ENCODE measurements at places on chromosomes 7 and 10.

- no peaks in the 10 kb centered on the region for H3K27me3 ChIP-seq
- no peak overlapping the region for H3K27ac ChIP-seq
- H3K4me3 ChIP-seq = no peak overlapping the region
- no peak for DNase-seq
- H3K36me3 ChIP-seq = no peaks in the 10 kb centered on the region
These were observed 137.3 kb downstream of the SDK1 start for GRCh38 chr7:3438352-3438751.

DNA sequence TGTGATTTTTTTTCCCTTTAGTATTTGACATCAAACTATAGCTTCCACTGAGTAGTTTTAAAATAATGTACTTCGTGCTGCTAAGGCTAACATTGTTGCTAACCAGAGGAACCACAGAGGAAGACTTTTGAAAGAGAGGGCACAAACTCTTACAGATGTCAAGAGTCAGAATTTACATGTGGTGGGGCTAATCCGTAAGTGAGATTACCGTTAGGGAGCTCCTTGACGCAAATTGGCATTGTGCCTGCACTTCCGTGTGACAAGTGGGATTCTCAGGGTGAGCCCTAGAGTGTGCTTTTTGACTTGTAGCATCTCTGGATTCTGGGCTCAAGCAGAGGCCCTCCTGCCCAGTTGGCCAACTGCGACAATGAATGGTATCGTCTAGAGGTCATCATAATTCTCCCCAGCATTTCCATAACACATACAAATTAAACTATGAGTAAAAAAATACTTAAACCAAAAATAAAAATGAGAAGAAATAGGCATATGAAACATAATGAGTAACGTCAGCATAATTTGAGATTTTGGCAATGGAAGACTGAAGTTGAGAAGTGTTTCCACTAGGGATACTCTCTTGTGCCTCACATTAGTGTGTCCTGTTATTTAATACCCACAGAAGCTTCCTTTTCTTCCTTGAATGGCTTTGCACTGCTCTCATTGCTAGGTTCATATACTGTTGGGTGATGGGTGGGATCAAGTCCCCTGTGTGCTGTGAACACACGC is 164.0 kb downstream of the SDK1 start:
- no peak for DNase-seq
- H3K27ac ChIP-seq = no peak overlapping the region
- no peaks in the 10 kb centered on the region for H3K4me1 ChIP-seq
- H3K4me3 ChIP-seq = no peak overlapping the region

GRCh38 chr7:140506788-140507464 is 27.6 kb upstream of the MKRN1 start:
- H3K4me1 ChIP-seq = peaks cover 3% of the 10 kb centered on the region
- no peak for DNase-seq
- H3K4me3 ChIP-seq = no peak overlapping the region
- no peaks in the 10 kb centered on the region for H3K27me3 ChIP-seq

DNA sequence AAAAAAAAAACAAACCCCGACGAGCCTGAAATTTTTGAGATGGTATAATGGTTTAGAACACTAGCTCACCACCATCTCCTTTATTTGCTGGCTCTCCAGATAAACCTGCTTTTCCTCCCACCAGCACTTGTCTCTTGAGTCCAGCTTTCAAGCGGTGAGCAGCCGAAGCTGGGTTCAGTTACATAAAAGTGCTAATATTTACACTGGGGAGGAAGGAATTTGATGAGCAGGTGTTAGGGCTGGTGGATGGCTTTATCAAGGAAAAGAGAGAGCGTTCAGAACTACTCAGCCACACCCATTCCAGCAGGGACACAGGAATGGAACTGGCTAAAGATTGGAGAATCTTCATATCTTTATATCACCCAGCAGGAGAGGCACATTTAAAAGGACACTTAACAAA is 6.6 kb upstream of the CALML3 start:
- no peak overlapping the region for H3K4me3 ChIP-seq
- no peaks in the 10 kb centered on the region for H3K4me1 ChIP-seq
- H3K27ac ChIP-seq = no peak overlapping the region
- H3K27me3 ChIP-seq = no peaks in the 10 kb centered on the region

Measured in iPS DF 6.9 (cell line).